ENCODE measurements at places on chromosomes 6 and 20.

DNA sequence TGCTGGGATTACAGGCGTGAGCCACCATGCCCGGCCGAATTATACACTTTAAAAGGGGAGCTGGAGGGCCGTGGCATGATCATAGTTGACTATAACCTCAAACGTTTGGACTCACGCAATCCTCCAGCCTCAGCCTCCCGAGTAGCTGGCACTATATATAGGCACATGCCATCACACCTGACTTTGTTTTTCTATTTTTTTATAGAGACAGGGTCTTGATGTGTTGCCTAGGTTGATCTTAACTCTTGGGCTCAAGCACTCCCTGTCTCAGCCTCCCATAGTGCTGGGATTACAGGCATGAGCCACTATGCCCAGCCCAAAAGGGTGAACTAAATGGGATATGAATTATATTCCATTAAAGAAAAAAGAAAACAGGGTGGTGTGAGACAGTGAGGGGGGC, 7.8 kb downstream of the PTGIS start:
- DNase-seq, result no peak

- peak; percentile 73 for DNase-seq
Measured at GRCh38 chr6:159979136-159979874, 10.4 kb downstream of the IGF2R start.

GRCh38 chr6:43173591-43174262, 2.7 kb downstream of the SRF start:
- no peak for DNase-seq

DNA sequence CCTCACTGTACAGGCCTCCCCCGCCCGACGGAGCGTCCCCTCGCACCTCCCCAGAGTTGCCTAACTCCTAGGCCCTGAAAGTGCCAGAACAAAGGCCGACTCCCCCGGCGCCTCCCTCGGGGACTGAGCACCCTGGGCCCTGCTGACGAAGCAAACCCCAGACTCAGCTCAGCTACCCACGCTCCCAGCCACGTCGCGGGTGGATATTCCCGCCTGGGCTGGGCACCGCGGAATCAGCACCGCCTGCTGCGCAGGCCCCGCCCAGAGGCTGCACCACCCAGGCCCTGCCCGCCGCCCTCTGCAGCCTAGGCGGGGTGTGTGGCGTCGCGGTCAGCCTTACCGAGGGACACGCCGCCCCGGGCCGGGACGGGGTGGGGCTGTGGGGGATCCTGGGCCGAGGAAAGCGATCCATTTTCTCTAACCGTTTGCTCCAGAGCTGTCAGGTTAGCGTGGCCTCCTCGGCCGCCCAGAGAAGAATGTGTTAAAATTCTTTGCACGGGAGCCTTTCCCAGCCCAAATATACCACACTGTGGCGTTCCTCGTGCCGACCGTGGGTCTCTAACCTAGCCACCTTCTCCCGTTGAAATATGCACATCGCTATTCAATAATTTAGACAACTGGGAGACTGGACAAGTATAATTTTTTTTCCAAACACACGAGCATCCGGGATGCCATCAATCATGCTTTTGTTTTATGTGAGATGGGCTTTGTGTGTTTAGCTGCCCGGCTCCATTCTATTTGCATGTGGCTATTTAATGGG, 31.4 kb downstream of the TFAP2A start:
- DNase-seq, result no peak

GRCh38 chr6:25112322-25112773, 166.8 kb upstream of the CARMIL1 start:
- DNase-seq, result no peak

DNA sequence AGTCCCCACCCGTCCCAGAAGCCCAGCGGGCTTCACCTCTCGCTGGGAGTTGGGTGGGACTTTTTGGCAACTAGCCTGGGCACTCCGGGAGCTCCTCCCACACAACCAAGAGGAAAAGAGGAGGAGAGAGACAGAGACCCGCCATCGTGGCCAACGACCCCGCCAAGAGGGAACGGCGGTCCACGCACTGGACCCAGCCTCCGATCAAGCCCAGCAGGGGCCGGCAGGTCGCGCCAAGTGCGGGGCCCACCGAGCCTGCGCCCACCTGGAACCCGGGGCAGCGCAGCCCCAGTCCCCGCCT, 3.0 kb upstream of the TMEM14C start:
- DNase-seq, result no peak

GRCh38 chr6:80523531-80523997, 417.1 kb downstream of the BCKDHB start:
- DNase-seq, result no peak

- no peak for DNase-seq
Measured at GRCh38 chr6:114125576-114125975, 154.6 kb upstream of the HDAC2 start.

GRCh38 chr6:170360476-170360875, 53.9 kb downstream of the FAM120B start:
- DNase-seq, result no peak

DNA sequence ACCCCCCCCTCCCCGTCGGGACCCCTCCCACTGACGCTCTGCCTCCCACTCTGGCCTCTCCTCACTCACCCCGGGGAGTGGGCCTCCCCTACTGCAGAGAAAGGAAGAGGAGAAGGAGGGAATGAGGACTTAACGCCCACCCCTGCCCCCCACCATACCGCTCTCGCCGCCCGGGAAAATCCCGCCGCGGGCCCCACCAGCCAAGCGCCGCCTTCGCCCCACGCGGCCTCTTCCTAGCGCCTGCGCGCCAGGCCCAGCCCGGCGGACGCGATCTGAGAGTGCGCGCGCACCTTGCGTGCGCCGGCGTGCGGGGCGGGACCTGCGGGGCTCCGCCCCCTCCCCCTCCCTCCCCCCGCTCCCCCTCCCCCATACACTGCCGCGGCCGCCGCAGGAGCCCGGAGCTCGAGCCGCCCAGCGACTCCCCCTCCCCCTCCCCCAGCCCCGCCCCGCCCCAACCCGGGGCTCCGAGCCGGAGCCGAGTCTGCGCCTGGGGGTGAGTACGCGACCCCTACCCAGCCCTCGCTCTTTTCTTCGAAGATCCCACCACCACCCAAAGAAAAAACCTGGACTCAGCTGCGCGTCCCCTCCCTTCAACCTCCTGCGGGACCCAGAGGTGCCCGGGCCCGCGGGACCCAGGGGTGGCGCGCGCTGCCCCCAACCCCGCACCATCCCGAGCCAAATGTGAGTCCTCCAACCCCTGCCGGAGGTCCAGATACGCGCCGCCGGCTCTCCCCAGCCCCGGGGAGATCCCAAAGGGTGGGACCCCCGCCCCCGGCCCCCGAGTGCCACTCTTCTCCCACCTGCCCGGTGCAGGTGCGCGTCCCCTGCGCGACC, at the start of the genes MRPL14 and TMEM63B:
MRPL14 (minus strand) TSS at position 267 of the 834 bp plus-strand sequence. CDS start 10,841 bp downstream, outside the sequence.
TMEM63B (plus strand) TSS at position 369 of the 834 bp plus-strand sequence. CDS start 7,031 bp downstream, outside the sequence.
- peak; percentile 90 for DNase-seq

- DNase-seq, result no peak
Measured at GRCh38 chr6:71391126-71391525, 102.5 kb downstream of the OGFRL1 start.

DNA sequence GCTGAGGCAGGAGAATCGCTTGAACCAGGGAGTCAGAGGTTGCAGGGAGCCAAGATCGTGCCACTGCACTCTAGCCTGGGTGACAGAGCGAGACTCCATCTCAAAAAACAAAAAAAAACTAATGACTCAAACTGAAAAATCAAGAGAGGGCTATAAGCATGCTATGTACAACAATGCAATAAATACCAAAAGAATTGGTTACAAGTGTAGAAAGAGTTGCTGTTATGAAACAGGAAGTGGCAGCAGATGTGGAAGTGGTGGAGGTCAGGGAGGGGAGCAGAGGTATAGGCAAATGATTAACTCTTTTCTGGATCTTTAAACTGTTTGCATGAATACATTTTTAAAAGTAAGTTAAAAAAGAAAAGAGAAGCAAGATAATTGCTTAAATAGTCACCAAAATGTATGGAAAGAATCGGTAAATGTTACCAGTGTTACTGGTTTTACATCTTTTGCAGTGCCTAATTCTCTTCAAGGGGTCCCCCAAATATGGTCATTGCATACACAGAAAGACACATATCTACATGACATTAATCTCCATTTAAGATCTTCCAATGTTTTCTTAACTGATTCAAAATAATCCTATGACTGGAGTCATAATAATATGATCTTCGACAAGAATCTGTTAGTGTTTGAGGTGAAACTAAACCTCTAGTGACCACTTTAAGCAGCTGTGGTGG, 15.0 kb downstream of the CALHM6 start:
- peak; percentile 33 for DNase-seq

GRCh38 chr6:147169529-147169928, 34.7 kb upstream of the STXBP5 start:
- DNase-seq, result no peak

DNA sequence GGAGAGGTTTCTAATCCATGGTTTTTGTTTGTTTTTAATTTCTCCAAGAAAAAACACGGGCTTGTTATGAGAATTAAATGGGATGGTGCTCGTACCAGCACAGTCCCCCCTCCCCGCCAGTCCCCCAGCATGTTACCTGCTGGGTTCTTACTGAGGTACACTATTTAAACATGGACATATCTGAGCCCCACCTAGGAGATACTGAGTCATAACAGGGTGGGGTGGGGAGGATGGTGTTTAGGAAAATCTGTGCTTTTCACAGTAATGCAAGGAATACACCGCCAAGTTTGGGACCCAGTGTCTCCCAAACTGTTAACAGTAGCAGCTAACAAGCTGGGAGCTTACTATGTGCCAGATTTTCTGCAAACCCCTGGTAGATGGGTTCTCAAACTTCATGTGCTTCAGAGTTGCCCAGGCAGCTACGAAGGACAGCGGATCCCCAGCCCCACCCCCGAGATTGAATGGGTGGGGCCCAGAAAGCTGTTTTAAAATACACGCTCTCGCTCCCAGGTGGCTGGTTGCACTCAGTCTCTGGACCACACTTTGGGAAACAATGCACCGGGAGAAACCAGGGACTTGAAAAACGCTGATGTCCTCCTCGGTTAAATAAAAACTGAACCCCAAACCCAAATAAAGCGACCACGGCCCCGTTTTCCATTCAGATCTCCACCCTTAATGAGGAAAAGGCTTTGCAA, 995 bp downstream of the ZFP64 start:
- DNase-seq, result peak; percentile 2

DNA sequence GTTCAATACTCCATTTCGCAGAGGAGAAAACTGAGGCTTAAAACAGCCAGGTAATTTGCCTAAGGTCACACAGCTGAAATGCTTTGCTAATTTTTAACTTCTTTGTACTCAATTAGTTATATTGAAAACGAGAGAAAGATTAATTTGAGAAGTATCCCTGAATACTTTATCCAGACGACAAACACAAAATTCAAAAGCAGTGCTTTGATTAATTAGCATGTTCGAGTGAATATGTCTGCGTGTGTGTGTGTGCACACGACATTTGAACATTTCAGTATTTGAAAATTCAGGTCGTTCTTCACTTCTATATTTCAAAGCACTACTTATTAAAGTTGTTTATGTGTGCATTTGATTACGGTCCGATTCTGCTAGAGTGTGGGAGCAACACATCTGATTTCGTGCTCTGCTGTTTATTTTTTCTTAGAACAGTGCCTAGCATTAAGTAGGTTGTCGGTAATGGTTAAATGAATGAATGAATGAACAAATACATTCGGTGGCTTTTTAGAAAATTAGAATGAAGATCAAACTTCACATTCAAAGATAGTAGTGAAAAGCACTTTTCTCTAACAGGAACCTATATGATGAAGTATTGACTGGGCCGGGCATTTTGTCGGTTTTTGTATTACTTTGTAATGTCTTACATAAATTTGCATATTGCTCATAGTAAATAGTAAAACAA, 36.9 kb upstream of the SYNCRIP start:
- DNase-seq, result no peak

- no peak for DNase-seq
Measured at GRCh38 chr6:130178692-130179091, 44.1 kb downstream of the SAMD3 start.

GRCh38 chr6:169165561-169166300, 87.9 kb downstream of the THBS2 start:
- no peak for DNase-seq

- no peak for DNase-seq
Measured at GRCh38 chr6:35046862-35047261, 94.3 kb downstream of the TCP11 start.

- DNase-seq, result no peak
Measured at GRCh38 chr6:163626073-163626867, 211.8 kb downstream of the QKI start.
